ENCODE measurements at places on chromosomes 11 and 22. TPM values are rescaled to one million over a fixed set of nuclear protein-coding genes. Genes with fewer than 3 reads are reported as not detected.

The C11orf71 gene
- total RNA-seq: 0.43 TPM

The ANO5 gene
- not detected for total RNA-seq

GRCh38 chr22:40007853-40008710 lies 13.3 kb downstream of the FAM83F start:
- DNase-seq: no peak

DNA sequence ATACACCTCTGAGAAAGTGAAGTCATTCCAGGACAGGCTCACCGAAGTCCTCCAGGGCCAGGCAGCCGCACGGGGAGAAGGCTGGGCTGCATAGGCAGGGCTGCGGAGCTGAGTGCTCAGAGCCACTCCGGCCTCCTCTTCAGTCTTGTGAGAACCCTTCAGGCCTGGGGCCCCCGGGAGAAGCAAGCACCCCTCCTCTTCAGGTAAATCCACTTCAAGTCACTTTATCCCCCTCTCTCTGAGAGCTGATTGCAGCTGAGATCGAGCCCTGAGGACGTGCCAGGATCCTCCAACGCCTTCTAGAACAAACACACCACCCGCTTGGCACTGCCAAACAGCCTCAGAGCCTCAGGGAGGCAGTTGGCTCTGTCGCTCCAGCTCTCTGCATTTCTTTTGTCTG lies 1526.3 kb downstream of the BRD1 start:
- no peak for DNase-seq

GRCh38 chr11:71213696-71214552 lies 38.5 kb downstream of the SHANK2 start:
- no peak for DNase-seq

DNA sequence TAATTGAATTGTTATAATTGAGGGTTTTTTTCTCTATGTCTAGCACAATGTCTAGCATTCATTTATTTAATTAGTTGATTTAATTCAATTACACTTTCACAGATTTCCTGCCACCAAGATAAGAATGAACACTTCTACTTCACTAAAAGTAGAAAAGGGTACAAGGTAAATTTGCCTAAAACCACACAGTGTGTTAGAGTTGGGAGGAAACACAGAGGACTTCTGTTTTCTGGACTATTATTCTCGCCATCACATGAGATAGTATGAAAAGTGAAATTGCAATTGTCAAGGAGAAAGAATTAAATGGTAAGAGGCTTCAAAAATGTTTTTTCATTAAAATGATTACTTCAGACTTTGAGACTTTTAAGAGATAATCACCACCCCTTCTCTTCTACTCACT lies 109.5 kb downstream of the ETS1 start:
- DNase-seq: no peak
